ENCODE measurements at places on chromosomes 11 and 22.

DNA sequence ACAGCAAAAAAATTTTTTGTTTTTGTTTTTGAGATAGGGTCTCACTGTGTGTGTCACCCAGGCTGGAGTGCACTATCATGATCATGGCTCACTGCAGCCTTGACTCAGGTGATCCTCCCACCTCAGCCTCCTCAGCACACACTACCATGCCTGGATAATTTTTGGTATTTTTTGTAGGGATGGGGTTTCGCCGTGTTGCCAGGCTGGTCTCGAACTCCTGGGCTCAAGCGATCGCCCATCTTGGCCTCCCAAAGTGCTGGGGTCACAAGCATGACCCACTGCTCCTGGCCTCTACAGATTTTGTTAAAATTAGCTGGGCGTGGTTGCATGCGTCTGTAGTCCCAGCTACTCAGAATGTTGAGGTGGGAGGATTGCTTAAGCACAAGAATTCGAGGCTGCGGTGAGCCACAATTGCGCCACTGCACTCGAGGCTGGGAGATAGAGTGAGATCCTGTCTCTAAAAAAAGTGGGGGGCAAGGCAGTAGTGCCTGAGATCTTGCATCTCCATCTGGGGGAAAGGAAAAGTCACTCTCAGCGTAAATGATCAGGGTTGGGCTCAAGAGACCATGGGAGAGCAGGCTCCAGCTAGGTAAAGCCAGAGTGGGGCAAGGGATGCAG lies 10.6 kb upstream of the DGKZ start:
- H3K36me3 ChIP-seq: no peaks in the 10 kb centered on the region
- no peak overlapping the region for H3K4me3 ChIP-seq
- no peak for DNase-seq
- H3K27me3 ChIP-seq: peaks cover 22% of the 10 kb centered on the region

- H3K36me3 ChIP-seq: no peaks in the 10 kb centered on the region
- peak; percentile 70 for DNase-seq
- H3K27ac ChIP-seq: no peak overlapping the region
- no peaks in the 10 kb centered on the region for H3K4me1 ChIP-seq
Observed at GRCh38 chr11:15507592-15507991, 392.9 kb downstream of the INSC start.

DNA sequence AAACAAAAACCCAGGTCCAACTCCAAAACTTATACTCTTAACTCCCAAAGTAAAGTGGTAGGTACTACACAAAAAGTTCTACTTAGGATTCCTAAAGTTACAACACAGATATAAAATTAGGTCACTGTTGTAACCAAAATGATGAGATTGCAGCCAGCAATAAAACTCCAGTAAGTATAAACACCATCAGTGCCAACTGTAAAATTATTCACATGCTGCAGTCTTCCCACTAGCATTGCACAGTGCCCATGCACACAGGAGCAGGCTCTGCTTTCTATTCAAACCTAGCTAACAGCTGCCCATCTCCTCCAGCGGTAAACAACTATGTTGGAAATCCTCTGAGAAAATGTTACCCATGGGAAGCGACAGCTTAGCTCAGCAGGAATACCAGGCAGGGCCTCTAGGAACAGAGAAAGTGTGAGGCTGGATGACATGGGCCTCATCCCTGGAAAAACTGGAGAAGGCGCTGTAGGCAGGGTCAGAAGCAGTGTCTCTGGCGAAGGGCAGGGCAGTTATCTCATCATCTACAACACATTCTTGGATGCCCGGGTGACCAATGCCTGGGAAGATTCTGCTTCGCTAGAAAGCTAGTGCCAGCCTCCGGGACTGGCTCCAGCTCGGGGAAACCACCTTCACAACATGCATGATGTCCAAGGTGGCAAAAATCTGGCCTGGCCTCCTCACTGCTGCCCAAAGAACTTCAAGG lies 9.1 kb downstream of the CPT1A start:
- H3K4me1 ChIP-seq: peaks cover 38% of the 10 kb centered on the region
- no peaks in the 10 kb centered on the region for H3K36me3 ChIP-seq
- no peak overlapping the region for H3K4me3 ChIP-seq
- H3K27me3 ChIP-seq: no peaks in the 10 kb centered on the region
- H3K27ac ChIP-seq: peak overlapping the region; percentile 76

- DNase-seq: no peak
- H3K4me3 ChIP-seq: no peak overlapping the region
- H3K36me3 ChIP-seq: no peaks in the 10 kb centered on the region
- H3K4me1 ChIP-seq: no peaks in the 10 kb centered on the region
- H3K27me3 ChIP-seq: no peaks in the 10 kb centered on the region
- no peak overlapping the region for H3K27ac ChIP-seq
Observed at GRCh38 chr11:73326929-73327811, 19.1 kb downstream of the ARHGEF17 start.

- H3K4me1 ChIP-seq: peaks cover 18% of the 10 kb centered on the region
- no peaks in the 10 kb centered on the region for H3K36me3 ChIP-seq
- peaks cover 50% of the 10 kb centered on the region for H3K27me3 ChIP-seq
- peak overlapping the region; percentile 44 for H3K27ac ChIP-seq
- peak overlapping the region; percentile 32 for H3K4me3 ChIP-seq
Observed at GRCh38 chr22:39242595-39243438, 2.0 kb downstream of the PDGFB start.

DNA sequence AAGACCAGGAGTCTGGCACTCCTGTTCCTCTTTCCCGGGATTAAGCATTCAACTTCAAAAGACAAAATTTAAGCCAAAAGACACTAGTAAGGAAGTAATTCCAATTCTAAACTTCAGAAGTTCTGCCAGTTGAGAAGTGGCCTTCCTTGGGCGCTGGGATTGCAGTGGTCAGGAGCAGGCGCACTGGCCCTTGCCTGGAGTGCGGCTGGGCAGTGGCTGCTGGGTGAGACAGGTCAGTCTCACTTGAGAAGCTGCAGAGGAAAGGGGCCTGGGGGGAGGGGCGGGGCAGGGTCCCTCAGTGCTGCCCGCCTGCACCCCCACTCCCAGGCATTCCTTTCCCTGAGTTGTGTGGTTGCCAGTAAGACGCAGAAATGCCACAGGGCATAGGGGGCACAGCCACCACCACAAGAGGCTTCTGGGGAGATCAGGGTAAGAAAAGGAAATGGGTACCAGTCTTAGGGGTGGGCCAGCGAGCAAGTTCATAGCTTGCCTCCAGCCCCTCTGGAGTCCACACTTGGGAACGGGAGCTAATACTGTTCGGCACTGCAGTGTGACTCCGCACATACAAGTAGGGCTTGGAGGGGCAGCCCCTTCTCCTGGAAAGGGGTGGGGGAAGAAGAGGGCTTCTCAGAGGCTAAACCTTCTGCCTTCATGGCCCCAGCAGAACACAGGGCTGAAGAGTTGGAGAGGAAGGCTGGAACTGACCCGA lies 5.5 kb downstream of the MRPL49 start:
- no peak overlapping the region for H3K4me3 ChIP-seq
- no peak for DNase-seq
- peaks cover 12% of the 10 kb centered on the region for H3K4me1 ChIP-seq
- H3K27me3 ChIP-seq: no peaks in the 10 kb centered on the region

- H3K27ac ChIP-seq: no peak overlapping the region
- no peaks in the 10 kb centered on the region for H3K4me1 ChIP-seq
- H3K27me3 ChIP-seq: no peaks in the 10 kb centered on the region
Observed at GRCh38 chr11:90447618-90448017, 224.8 kb upstream of the CHORDC1 start.

GRCh38 chr11:34783816-34784317 lies 132.3 kb downstream of the APIP start:
- no peaks in the 10 kb centered on the region for H3K36me3 ChIP-seq
- H3K4me3 ChIP-seq: no peak overlapping the region
- no peak for DNase-seq
- no peaks in the 10 kb centered on the region for H3K4me1 ChIP-seq
